ENCODE measurements at places on chromosomes 11 and 22. TPM values are rescaled to one million over a fixed set of nuclear protein-coding genes. Genes with fewer than 3 reads are reported as not detected.

The CSTF3 gene
- total RNA-seq = 45.6 TPM

The PAMR1 gene
- total RNA-seq = 17.9 TPM

DNA sequence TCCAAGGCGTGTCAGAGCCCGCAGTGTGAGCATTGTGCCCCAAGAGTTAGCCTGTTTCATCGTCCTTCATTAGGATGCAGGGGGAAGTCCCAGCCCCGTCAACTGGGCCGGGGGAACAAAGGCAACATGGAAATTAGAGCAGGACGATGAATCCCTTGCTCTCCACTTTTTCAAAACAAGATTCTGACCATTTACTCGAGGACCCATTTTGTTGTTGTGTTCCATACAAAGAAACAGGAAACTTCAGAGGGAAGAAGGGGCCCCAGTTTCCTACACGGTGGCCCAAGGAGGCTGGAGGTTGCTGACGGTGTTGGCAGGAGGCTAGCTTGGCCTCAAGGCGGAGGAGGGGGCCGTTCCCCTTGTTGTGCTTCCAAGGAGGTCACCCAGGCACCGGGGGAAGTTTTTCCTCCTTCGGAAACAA is 44.0 kb upstream of the SLC1A2 start:
- no peak for DNase-seq

The SPON1 gene
- 41.4 TPM for total RNA-seq

The OR51I1 gene
- total RNA-seq = not detected

The SYT9 gene
- total RNA-seq = not detected

DNA sequence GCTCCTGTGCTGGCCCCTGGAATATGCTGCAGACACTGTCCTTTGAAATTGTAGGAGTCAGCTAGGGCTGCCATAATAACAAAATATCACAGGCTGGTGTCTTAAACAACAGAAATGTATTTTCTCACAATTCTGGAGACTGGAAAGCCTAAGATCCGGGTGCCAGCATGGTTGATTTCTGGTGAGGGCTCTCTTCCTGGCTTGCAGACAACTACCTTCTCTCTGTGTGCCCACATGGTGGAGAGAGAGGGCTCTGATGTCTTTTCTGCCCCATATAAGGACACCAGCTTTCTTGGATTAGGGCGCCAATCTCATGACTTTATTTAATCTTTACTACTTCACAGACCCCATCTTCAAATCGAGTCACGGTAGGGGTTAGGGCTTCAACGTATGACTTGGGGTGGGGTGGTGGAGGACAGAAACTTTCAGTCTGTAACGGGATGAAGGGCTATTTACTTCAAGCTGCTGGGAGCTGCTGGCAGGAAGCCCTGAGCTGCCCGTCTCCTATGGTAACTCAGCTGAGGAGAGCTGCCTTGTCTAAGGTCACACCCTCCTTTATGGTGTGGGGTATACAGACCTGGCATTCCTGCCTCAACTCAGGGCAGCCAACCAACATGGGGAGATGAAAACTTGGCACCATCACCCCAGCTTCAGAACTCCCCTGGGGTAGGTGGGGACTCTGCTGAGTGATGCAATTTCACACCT is 142.9 kb upstream of the ZBED5 start:
- DNase-seq = no peak

- DNase-seq = no peak
Measured at GRCh38 chr11:9609002-9609759, 35.7 kb downstream of the WEE1 start.

GRCh38 chr22:28514321-28514821 is 165.3 kb downstream of the TTC28 start:
- no peak for DNase-seq

DNA sequence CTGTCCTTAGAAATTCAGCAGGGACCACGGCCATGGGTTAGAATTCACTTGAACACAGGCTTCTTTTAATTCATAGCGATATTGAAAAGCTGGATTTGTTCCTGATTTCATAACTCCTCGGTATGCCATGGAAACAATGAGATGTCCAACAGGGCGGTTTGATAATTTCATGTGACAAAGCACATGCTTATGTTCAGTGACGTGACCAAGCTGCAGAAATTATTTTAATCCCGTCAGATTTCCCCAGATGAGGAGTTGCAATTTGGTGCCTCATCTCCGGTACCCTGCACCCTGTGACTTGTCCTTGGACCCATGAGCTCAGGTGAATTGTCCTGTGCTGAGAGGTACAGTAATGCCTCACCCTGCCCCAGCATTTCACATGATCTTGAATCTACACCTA is 81.7 kb downstream of the C11orf91 start:
- DNase-seq = no peak

DNA sequence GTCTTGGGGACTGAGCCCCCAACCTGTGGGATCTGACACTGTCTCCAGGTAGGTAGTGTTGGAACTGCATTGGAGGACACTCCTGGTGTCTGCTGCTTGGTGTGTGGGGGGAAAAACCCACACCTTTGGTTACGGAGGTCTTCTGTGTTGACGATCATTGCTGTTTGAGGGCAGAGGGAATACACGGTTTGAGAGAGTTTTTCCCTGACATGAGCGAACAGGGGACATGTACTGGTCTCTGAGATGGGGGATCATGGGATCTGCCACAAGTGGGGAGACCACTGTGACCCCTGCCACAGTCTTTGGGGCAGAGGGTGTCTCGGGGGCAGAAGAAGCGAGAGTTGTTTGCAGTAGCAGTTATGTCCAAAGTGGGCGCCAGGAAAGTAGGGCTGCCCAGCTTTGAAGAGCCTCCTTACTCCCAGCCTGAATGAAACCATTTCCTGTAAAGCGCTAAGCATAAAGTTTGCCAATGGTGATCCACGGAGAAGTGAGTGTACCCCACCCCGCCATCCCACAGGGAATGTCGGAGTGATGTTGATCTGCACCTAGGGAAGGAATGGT is 5.4 kb upstream of the SAA2 start:
- no peak for DNase-seq

The WBP2NL gene
- total RNA-seq = 1.00 TPM

- DNase-seq = no peak
Measured at GRCh38 chr22:35727436-35727835, 9.8 kb downstream of the APOL5 start.

The MSANTD2 gene
- total RNA-seq = 28.3 TPM

- DNase-seq = no peak
Measured at GRCh38 chr11:95228081-95228749, 2.8 kb downstream of the SESN3 start.

GRCh38 chr11:130121445-130121978 is 38.1 kb upstream of the ST14 start:
- no peak for DNase-seq
